SJSA1 (cell line): ENCODE measurements at places on chromosomes 5 and 9. TPM values are rescaled to one million over a fixed set of nuclear protein-coding genes. Genes with fewer than 3 reads are reported as not detected.
A peak's percentile ranks its signal among the peaks of the same experiment; 100 is the strongest.

Gene PCDHGB5
- total RNA-seq = 1.1 and 3.6 TPM in 2 replicates

DNA sequence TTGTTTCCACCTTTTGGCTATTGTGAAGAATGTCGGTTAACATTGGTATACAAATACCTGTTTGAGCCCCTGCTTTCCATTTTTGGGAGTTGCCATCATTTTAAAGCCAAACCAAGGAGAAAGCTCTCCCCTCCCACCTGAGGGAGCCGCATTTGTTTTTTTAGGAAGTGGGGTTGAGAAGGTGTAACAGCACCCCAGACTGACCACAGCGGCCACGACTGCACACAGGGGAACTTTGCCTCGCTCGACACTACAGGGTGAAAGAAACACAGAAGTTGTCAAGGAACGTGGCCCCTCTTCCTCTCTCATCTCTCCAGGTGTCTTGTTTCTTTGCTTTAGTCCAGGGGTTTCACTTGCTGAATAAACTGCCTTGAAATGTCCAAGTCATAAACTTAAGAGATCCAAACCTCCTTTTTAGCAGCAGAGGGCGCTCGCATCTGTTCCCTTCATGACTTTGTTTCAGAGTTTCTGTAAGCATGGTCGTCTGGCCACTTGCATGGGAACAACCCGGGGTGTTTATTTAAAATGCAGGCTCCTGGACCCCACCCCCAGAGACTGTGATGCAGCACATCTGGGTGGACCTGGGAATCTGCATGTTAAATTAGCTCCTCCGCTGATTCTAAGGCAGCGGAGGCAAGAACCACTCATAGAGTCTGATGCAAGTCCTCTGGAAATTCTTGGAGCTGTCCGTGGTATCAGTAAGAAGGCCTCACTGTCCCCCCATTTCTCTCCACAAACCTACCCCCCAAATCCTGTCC lies 2.1 kb upstream of the TTLL11 start:
- peaks cover 14% of the 10 kb centered on the region for H3K4me1 ChIP-seq
- H3K27me3 ChIP-seq = no peaks in the 10 kb centered on the region
- peak; percentile 28 for DNase-seq
- H3K36me3 ChIP-seq = peaks cover 7% of the 10 kb centered on the region

Gene DRD1
- 10.0 and 14.0 TPM in 2 replicates for total RNA-seq

Gene TMEM174
- not detected in 2 replicates for total RNA-seq

GRCh38 chr5:57396701-57397100 lies 85.9 kb downstream of the ACTBL2 start:
- DNase-seq = no peak
- H3K27ac ChIP-seq = no peak overlapping the region
- H3K27me3 ChIP-seq = no peaks in the 10 kb centered on the region
- no peaks in the 10 kb centered on the region for H3K36me3 ChIP-seq
